ENCODE measurements at places on chromosomes 11 and 22. TPM values are rescaled to one million over a fixed set of nuclear protein-coding genes. Genes with fewer than 3 reads are reported as not detected.

PATE4 gene
- not detected for total RNA-seq

CHEK1 gene
- total RNA-seq: 12.6 TPM

VSTM5 gene
- 0.13 TPM for total RNA-seq

CCDC73 gene
- total RNA-seq: not detected

FZD4 gene
- 147 TPM for total RNA-seq

ATG2A gene
- total RNA-seq: 13.5 TPM

MYBPC3 gene
- total RNA-seq: not detected

PDE3B gene
- 0.13 TPM for total RNA-seq

PKP3 gene
- total RNA-seq: 0.38 TPM

LRP4 gene
- total RNA-seq: 0.77 TPM

OPCML gene
- not detected for total RNA-seq

YPEL1 gene
- total RNA-seq: 2.4 TPM

OR6T1 gene
- total RNA-seq: not detected

TRMT2A gene
- total RNA-seq: 36.2 TPM

NAALAD2 gene
- 0.26 TPM for total RNA-seq

SLC43A1 gene
- 11.0 TPM for total RNA-seq

OR2AG2 gene
- total RNA-seq: under 0.01 TPM

CRYBB2 gene
- not detected for total RNA-seq

CBLIF gene
- total RNA-seq: not detected

OOSP1 gene
- total RNA-seq: 0.13 TPM

GAB4 gene
- not detected for total RNA-seq

ACTN3 gene
- under 0.01 TPM for total RNA-seq

CD3E gene
- not detected for total RNA-seq

C11orf42 gene
- total RNA-seq: not detected

GPR83 gene
- total RNA-seq: under 0.01 TPM

OR51I1 gene
- not detected for total RNA-seq
